ENCODE measurements at places on chromosomes 12 and 14. TPM values are rescaled to one million over a fixed set of nuclear protein-coding genes. Genes with fewer than 3 reads are reported as not detected.

- no peak overlapping the region for H3K27ac ChIP-seq
- H3K4me3 ChIP-seq, result no peak overlapping the region
- no peaks in the 10 kb centered on the region for H3K27me3 ChIP-seq
- no peaks in the 10 kb centered on the region for H3K36me3 ChIP-seq
- peak; percentile 69 for DNase-seq
- H3K4me1 ChIP-seq, result no peaks in the 10 kb centered on the region
Observed at GRCh38 chr12:44379831-44380230, 496.3 kb downstream of the NELL2 start.

DNA sequence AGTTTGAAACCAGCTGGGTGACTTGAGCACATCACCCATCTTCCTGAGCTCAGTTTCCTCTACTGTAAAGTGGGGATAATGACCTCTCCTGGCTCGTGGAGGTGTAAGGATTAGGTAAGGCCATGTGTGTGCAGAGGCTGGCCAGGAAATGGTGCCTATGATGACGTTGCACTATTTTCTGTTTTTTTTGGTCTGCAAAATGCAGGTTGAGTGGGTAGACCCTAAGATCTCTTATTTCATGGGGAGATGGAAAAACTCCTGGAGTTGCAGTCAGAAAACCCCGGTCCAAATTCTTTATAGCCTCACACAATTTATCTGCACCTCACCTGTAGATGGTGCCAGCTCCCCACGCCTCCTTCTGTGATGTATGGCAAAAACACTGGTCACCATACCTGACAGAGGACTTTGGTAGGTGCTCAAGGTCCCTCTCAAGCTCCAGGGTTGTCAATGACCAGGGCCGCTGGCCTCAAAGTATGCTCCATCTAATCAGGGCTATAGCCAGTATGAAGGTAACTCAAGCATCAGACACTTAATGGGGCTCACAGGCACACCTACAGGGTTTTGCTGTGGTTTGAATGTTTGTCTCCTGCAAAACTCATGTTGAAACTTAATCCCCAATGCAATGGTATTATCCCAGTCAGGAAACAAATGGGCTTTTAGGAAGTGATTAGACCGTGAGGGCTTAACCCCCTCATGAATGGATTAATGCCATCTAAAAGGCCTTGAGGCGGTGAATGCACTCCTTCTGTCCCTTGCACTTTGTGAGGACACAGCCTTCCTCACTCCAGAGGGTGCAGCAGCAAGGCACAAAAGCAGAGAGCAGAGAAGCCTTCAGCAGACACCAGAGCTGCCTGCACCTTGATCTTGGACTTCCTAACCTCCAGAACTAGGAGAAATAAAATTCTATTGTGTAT is 17.6 kb downstream of the C14orf132 start:
- DNase-seq, result peak; percentile 73
- H3K4me1 ChIP-seq, result no peaks in the 10 kb centered on the region
- no peak overlapping the region for H3K4me3 ChIP-seq
- no peaks in the 10 kb centered on the region for H3K27me3 ChIP-seq
- no peak overlapping the region for H3K27ac ChIP-seq
- H3K36me3 ChIP-seq, result no peaks in the 10 kb centered on the region

The AKAP6 gene
- 6.1 TPM for total RNA-seq

The TAS2R42 gene
- not detected for total RNA-seq

DNA sequence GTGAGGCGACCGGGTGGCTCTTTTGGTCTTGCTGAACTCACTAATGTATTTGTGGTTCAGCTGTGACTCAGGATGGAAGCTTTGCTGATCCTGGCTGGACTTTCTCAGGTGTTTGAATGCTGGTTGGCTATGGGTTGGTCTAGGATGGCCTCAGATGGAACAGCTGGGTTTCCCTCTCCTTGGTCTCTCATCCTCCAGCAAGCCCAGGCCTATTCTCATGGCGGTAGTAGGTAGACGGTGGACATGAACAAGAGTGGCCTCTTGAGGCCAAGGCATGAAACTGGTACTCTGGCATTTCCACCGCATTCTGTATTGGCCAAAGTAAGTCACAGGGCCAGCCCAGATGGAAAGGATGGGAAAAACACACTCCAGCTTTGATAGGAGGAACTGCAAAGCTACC is 11.8 kb upstream of the POLR3B start:
- no peak overlapping the region for H3K4me3 ChIP-seq
- peak; percentile 89 for DNase-seq
- no peaks in the 10 kb centered on the region for H3K36me3 ChIP-seq

DNA sequence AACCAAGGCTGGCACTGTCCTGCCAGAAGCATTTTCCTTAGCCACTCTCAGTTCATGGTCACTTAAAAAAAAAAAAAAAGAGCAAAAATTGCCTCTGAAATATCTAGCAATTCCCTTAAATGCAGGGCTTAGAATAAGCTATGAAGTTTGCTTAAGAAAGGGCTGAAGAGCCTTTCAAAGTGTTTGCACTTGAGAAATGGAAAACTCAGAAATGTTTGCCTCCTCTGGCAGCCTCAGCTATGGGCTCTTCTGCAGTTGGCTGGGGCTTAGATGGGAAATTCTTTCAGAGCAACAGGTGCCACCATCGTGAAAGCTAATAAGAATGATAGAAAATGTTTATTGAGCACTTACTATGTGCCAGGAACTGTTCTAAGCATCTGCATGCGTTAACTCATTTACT is 48.5 kb upstream of the TSPAN11 start:
- peaks cover 10% of the 10 kb centered on the region for H3K27me3 ChIP-seq
- DNase-seq, result no peak
- no peak overlapping the region for H3K27ac ChIP-seq
- H3K4me3 ChIP-seq, result no peak overlapping the region
- H3K36me3 ChIP-seq, result no peaks in the 10 kb centered on the region

DNA sequence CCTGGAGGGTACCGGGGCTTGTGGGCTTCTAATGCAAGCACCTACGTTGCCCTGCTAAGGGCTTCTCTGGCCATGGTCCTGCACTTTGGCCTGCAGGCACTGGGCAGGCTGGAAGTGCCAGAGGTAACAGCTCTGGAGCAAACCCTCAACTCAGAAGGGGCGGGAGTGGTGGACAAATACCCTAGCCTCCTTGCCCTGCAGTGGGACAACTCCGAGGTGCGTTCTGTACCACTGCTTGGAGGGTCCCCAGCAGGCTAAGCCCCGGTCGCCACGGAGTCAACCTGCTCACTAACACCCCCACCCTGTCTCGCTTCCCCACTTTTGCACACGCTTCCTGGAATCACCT is 20.4 kb upstream of the BEGAIN start:
- H3K27ac ChIP-seq, result no peak overlapping the region
- peak; percentile 42 for DNase-seq
- H3K36me3 ChIP-seq, result no peaks in the 10 kb centered on the region
- no peaks in the 10 kb centered on the region for H3K4me1 ChIP-seq
- peaks cover 8% of the 10 kb centered on the region for H3K27me3 ChIP-seq

DNA sequence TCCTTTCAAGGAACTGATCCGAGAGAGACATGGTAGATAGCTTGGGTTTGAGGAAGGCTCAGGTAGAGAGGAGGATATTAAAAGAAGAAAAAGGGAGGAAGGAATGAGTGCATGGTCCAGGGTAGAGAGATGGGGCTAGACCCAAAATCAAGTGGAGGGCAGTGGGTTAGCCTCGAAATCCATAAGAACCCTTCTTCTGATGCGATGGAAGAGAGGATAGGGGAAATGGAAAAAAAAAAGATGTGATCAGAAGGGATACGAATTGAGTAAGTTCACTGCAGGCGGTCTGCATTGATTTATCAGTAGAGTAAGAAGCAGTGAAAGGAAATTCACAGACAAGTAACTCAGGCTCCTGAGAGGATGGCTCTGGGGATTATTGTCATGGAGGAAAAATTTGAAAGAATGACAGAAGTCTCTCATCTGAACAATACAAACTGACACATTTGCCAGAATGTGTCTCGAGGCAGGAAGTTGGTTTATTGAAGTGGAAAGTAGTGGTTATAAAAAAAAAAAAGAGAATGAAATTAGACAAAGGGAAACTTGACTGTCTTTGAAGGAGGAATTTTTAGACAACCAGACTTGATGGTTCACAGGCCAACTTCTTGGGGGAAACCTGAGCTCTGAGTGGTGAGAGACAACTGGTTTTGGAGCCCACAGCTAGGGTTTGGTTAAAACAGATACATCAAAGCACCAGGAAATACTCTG is 10.2 kb downstream of the PPFIBP1 start:
- no peaks in the 10 kb centered on the region for H3K27me3 ChIP-seq
- no peak overlapping the region for H3K27ac ChIP-seq
- peaks cover 21% of the 10 kb centered on the region for H3K36me3 ChIP-seq
- H3K4me1 ChIP-seq, result no peaks in the 10 kb centered on the region

The IFI27 gene
- total RNA-seq, result 9.0 TPM

The BDKRB1 gene
- total RNA-seq, result not detected

GRCh38 chr12:27096420-27096819 is 14.0 kb upstream of the C12orf71 start:
- H3K36me3 ChIP-seq, result no peaks in the 10 kb centered on the region
- no peak overlapping the region for H3K4me3 ChIP-seq
- H3K27ac ChIP-seq, result no peak overlapping the region
- no peak for DNase-seq

The VEZT gene
- total RNA-seq, result 214 TPM

The WSCD2 gene
- total RNA-seq, result 0.79 TPM

DNA sequence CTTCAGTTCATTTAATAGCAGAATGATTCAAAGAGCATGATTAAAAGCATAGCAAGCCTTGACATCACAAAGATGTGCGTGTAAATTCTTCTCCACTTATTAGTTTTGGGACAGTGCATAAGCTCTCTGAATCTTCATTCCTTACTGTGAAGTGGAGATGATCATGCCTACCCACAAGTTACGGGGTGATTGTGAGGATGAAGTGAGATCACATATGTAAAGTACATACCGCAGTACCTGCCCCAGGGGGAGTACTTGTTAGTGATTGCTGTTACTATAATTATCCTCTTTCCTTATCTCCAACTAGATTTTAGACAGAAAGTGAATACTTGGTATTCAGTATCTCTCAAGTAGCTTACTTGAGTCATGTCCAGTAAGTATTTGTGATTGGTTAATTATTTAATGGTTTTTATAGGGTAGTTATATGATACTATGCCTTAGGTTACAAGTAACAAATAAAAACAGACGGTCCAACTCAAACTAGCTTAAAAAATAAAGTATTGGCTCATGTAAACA is 6.0 kb downstream of the RAD9B start:
- no peak overlapping the region for H3K4me3 ChIP-seq
- H3K36me3 ChIP-seq, result no peaks in the 10 kb centered on the region
- peaks cover 10% of the 10 kb centered on the region for H3K27me3 ChIP-seq

The RAB21 gene
- total RNA-seq, result 51.2 TPM

DNA sequence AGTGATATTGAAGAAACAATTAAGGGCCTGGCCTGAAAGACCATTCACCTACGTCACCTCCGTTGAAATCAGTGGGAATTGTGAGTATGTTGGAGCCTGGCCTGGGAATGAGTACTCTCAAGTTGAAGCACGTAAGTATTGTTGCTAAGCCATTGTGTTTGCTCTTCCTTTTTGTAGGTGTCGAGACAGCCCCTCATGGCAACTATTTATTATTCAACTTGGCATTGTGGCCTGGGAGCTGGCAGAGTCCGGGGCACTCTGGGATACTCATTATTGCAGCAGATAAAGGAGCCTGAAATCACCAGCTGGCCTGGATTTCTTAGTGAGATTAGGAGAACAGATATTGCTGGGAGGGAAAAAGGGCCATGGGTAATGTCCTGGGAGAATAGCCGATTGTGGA is 147.4 kb downstream of the C12orf75 start:
- H3K27ac ChIP-seq, result no peak overlapping the region
- no peaks in the 10 kb centered on the region for H3K27me3 ChIP-seq
- peak; percentile 45 for DNase-seq
- H3K4me3 ChIP-seq, result no peak overlapping the region
- H3K4me1 ChIP-seq, result no peaks in the 10 kb centered on the region

The SPRYD4 gene
- 3.3 TPM for total RNA-seq

The CLEC4C gene
- total RNA-seq, result not detected

The RAD9B gene
- total RNA-seq, result 0.31 TPM

GRCh38 chr12:262817-263216 is at the start of gene SLC6A13:
Gene SLC6A13, minus strand, starts transcription at chr12:262836. Its CDS starts 2,784 bp downstream, at chr12:260052.
- H3K36me3 ChIP-seq, result no peaks in the 10 kb centered on the region
- no peaks in the 10 kb centered on the region for H3K4me1 ChIP-seq
- DNase-seq, result no peak
- peaks cover 19% of the 10 kb centered on the region for H3K27me3 ChIP-seq
- no peak within 1 kb of the TSS for H3K27ac ChIP-seq

- H3K27me3 ChIP-seq, result no peaks in the 10 kb centered on the region
- H3K4me3 ChIP-seq, result no peak overlapping the region
- H3K36me3 ChIP-seq, result peaks cover 51% of the 10 kb centered on the region
- peaks cover 2% of the 10 kb centered on the region for H3K4me1 ChIP-seq
- DNase-seq, result no peak
Observed at GRCh38 chr12:45354399-45354798, 138.5 kb downstream of the ANO6 start.

DNA sequence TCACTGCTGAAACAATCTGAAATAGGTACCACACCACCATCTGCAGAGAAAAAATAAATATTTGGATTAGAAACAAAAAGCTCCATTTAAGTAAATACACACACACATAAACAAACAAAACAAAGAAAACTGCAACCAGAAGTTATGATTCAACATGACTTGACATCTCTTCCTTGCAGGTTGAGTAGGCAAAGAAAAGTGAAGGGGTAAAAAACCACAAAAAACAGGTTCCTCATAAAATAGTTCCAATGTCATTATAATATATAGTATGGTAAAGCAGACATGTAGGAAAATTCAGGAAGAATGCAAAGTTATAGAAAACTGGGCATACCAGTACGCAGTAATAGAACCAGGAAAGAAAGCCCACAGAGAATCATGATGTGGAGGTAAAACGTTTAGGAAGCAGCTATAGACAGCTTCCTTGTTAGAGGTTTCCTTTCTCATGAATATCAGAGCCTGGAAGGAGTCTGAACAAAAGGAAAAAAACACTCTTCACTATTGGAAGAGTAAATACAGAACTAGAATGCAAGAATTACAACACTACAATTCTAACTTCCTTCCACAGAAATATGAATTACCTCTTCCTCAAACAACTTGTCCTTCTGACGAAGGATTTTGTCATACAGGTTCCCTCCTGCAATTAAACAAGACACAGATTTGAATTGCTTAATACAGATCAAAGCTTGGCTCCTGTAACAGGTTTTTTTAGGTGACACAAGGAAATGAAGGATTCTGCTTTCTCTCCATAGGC is 6.1 kb downstream of the NEK9 start:
- no peak overlapping the region for H3K27ac ChIP-seq
- no peak for DNase-seq
- no peaks in the 10 kb centered on the region for H3K4me1 ChIP-seq
- H3K36me3 ChIP-seq, result peaks cover 33% of the 10 kb centered on the region
- no peak overlapping the region for H3K4me3 ChIP-seq

GRCh38 chr14:64787619-64788018 is 83.4 kb downstream of the PLEKHG3 start:
- H3K4me3 ChIP-seq, result no peak overlapping the region
- H3K36me3 ChIP-seq, result no peaks in the 10 kb centered on the region
- H3K27me3 ChIP-seq, result no peaks in the 10 kb centered on the region
- no peaks in the 10 kb centered on the region for H3K4me1 ChIP-seq
- DNase-seq, result no peak

The CCDC184 gene
- 0.59 TPM for total RNA-seq

All from endodermal cell (in vitro differentiated cells).